Neural crest cell (in vitro differentiated cells): ENCODE measurements at places on chromosomes 1 and 21. TPM values are rescaled to one million over a fixed set of nuclear protein-coding genes. Genes with fewer than 3 reads are reported as not detected.

Gene OVAAL
- total RNA-seq, result not detected in 2 replicates

Gene ASAP3
- 45.5 and 45.8 TPM in 2 replicates for total RNA-seq

Gene GNG4
- 35.2 and 38.2 TPM in 2 replicates for total RNA-seq

Gene RAB42
- total RNA-seq, result 1.5 and 2.8 TPM in 2 replicates

Gene ATP1A2
- total RNA-seq, result 93.6 and 101 TPM in 2 replicates

- DNase-seq, result no peak
Observed at GRCh38 chr1:214688891-214689290, 85.9 kb downstream of the CENPF start.

DNA sequence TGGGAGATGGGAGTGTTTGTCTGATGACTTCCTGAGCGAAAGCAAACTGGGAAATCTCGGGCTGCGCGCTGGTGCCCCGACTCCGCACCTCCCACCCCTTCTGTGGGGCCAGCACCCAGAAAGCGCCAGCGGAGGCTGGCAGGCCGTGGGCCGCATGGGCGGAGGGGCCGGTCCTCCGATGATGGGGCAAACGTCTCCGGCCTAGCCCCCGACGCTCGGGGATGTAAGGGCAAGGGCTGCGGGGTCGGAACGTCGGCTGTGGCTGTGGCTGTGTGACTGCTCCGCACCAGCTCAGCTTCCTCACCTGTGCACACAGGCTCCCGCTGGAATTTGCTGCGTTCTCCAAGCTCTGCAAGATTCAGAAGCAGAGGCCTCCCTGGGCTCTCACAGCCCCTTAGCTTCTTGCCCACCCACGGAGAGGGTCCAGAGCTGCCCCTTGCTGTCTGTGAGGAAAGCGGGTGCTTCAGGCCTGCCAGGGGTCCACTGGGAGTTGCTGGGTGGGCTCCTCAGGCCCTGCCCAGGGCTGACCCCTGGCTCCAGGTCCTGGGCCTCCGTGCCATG lies 35.0 kb downstream of the COL18A1 start:
- DNase-seq, result no peak

DNA sequence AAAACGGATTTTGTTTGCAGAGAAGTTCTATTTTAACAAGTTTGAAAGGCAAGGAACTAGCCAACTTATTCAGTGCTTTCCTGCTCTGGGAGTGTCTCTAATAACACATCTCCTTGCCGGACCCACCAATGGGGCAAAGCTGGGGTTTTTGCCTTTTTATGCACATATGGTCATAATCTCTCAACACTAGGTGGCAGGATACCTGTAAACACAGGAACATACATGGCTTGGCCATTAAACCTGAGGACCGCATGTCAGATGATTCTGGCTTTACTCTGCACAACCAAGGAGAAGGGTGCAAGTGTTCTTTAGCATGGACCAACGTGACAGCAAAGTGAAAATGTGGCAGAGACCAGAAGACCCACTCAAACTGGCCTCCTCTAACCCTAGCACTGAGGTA lies 4.9 kb downstream of the TMEM9 start:
- DNase-seq, result no peak

DNA sequence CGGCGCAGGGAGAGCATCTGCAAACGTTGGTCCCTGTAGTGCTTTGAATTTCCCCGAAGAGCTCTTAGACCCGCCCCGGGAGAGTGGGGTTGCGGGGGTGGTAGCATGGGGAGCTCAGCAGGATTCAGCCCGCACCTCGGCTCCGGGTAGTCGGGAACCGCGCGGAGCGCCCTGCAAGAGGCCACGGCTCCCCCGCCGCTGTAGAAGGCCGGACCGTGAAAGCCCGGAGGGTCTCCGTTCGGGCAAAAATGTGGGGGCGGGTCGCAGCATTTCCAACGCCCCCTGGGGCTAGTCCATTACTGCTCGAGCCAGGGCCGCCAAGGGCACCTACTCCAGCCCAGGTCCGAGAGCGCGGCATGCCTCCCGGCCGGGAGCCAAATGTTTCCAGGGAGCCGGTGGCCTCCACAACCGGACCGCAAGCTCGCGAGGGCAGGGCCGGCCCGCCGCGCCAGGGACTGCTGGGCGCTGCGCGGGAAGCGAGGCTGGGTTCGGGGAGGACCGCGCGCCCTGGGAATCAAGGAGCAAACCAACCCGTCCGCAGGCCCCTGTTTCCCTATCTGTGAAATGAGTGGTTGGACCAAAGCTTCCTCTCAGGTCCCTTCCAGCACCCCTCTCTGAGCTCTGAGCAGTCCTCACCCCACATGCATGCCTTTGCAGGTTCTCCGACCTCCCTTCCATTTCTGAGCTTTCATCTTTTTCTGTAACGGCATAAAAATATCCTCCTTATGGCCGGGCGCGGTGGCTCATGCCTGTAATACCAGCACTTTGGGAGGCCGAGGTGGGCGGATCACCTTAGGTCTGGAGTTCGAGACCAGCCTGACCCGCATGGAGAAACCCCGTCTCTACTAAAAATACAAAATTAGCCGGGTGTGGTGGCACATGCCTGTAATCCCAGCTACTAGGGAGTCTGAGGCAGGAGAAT lies 775 bp upstream of the TMEM63A start:
- DNase-seq, result peak; percentile 47

DNA sequence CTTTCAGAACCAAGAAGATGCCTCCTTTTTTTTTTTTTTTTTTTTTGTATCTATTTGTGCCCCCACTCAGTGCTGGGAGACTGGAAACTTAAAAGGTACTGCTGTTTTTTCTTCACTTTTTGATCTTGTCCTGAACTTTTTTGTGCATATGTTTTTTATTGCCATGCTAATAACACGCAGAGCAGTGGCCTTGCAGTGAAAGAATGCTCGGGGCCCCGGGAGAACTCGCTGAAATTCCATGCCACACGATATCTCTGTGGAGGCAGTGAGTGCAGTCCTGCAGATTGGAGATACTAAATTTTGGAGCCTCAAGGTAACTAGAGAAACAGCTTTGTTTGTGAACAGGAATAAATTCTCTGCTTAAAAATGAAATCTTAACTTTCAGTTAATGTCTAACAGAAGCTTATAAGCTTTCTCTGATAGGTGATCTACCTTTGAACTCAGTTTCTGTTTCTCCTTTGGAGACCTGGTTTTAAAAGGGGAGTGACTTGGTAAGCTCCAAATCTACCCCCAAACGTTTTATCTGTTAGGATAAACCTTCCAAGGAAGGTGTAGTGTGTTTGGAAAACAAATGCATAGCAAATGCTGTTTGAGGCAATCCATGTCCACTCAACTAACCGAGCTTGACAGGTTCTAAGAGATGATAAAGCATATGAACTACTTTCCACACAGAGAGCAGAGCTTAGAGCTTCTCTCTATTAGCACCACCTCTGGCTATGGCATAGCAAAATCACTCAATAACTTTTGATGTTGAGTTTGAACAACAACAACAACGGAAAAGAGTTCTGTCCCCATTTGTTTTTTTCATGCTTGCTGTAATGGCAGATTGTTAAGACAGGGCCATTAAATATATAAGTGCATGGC lies 113.7 kb upstream of the PLXNA2 start:
- DNase-seq, result no peak

DNA sequence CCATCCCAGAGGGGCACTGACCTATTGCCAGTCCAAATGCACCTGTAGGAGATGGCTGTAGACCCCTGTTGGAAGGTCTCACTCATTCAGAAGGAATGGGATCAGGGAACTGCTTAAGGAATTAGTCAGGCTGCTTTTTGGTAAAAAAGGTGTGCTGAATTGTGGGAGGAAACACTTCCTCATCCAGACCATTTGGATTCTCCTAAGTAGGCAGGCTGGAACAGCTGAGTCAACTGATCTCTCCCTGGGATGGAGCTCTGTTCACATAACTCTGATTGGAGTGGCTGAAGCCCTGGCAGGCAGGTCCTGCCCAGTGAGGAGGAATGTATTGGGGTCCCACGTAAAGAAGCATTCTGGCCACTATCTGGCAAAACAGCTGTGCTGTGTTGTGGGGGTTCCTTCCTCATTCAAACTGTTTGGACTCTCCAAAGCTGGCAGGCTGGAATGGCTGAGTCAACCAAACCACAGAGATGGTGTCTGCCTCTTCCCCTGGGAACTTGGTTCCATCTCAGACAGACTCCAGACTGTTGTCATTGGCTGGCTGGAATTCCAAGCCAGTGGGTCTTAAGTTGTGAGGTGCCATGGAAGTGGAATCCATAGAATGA lies 70.7 kb upstream of the PDC start:
- no peak for DNase-seq

DNA sequence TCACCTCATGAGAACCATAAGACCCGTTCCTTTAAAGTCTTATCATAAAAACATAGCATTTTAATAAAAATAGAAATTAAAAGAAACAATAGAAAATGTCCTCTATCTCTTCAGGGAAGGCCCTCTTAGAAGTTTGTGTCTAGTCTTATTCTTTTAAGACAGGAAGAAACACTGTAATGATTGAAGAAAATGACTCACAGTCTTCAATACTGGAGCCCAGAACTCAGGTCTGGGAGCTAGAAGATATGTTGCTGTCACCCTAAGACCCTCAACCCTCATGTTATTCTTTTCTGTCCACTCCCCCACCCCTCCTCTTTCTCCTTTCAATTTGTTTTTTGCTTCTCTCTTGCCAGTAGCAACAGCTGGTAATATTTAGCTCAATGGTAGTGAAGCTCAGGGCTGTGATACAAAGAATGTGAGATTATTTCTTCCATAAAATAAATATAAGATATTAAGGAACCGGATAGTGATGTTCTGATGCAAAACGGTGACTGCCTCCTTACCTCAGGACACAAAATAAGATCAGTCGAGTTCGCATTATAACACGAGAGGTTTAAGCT lies 12.0 kb downstream of the DUSP10 start:
- no peak for DNase-seq

GRCh38 chr1:243726806-243727502 lies 123.1 kb downstream of the AKT3 start:
- no peak for DNase-seq
